Spinal cord (tissue), 10 donors: ENCODE measurements at places on chromosomes 1 and 21. TPM values are rescaled to one million over a fixed set of nuclear protein-coding genes. Genes with fewer than 3 reads are reported as not detected.

The FAM229A gene
- polyA plus RNA-seq, result 15.5 TPM

The OPRD1 gene
- 0.93 TPM for polyA plus RNA-seq

DNA sequence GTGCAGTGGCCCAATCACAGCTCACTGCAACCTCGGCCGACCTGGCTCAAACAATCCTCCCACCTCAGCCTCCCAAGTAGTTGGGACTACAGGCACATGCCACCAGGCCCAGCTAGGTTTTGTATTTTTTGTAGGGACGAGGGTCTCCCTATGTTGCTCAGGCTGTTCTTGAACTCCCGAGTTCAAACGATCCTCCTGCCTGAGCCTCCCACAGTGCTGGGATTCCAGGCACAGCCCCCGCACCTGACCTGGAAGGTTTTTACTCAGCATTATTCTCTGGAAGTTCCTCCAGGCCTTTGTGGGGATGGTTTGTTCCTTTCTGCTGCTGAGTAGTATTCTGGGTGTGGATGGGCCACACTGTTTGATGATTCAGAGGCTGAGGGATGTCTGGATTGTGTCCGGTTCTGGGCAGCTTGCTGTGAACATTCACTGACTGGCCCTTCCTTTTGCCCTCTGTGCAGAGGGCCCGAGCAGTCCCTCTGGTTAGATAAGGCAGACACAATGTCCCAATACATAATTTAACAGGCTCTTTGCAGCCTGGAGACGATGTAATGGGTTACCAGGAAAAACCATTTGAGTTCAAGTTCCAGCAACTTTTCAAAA is 6.0 kb upstream of the TRAPPC10 start:
- DNase-seq, result no peak

The FMO3 gene
- 2.1 TPM for polyA plus RNA-seq
